Inflammatory macrophage (primary cell): ENCODE measurements at places on chromosomes 4 and X.

DNA sequence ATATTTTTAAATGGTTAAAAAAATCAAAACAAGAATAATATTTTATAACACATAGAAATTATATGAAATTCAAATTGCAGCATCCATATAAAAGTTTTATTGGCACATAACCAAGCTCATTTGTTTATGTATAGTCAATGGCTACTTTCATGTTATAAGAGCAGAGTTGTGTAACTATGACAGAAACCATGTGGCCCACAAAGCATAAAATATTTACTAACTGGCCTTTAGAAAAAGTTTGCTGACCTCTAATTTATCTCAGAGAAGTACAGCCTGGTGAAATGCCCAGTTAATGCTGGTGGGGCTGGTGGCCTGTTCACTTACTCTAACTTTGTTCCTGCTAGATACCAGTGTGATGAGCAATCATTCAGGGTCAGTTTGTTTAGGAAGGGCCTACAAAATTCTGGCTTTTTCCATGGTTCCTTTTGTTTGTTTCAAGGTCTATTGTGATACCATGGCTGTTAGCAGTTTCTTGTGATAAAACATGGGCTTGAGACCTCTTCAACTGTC lies 104.6 kb downstream of the PPP1R2C start:
- DNase-seq = no peak

DNA sequence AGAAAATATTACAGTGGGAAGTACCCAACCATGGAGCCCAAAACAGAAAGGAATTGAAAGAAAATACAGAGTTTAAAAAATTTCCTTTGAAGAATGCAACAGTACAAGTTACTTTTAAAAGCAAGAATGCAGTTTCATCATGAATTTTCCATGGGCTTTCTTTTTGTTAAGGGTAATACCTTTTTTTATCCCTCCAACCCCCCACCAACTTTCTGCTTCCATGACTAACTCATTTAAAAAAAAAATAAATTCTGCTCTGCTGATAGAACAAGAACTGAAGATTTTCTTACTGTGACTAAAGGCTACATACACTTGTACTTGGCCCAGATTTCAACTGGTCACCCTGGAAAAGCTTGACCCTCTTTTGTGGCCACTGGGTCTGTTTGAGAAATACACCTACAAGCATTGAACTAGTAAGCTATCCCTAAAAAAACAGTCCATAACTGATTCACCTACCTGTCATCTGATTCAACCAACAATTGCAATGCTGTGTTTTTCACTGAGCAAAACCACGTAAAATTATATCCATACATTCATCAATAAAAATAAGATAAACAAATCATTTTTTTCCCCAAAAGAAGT lies 214.2 kb downstream of the NSUN7 start:
- DNase-seq = no peak

DNA sequence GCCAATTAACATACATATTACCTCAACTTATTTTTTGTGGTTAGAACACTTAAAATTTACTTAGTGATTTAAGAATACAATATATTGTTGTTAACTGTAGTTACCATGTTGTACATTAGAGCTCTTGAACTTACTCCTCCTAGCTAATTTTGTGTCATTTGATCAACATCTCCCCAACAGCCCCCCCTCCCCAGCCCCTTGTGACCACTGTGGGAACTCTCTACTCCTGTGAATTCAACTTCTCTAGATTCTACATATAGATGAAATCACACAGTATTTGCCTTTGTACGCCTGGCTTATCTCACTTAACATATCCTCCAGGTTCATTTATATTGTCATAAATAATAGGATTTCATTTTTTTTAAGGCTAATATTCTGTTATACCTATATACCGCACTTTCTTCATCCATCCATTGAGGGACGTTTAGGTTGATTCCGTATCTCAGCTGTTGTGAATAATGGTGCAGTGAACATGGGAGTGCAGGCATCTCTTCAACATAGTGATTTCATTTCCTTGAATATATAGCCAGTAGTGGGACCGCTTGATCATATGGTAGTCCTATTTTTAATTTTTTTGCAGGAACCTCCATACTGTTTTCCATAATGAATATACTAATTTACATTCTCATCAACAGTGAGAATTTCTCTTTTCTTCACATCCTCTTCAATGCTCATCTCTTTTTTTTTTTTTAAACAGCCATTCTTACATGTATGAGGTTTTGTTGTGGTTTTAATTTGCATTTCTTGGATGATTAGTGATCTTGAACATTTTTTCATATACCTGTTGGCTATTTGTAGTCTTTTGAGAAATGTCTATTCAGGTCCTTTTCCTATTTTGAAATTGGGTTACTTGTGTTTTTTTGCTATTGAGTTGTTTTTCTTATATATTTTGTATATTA lies 66.8 kb downstream of the RAPGEF2 start:
- DNase-seq = no peak

DNA sequence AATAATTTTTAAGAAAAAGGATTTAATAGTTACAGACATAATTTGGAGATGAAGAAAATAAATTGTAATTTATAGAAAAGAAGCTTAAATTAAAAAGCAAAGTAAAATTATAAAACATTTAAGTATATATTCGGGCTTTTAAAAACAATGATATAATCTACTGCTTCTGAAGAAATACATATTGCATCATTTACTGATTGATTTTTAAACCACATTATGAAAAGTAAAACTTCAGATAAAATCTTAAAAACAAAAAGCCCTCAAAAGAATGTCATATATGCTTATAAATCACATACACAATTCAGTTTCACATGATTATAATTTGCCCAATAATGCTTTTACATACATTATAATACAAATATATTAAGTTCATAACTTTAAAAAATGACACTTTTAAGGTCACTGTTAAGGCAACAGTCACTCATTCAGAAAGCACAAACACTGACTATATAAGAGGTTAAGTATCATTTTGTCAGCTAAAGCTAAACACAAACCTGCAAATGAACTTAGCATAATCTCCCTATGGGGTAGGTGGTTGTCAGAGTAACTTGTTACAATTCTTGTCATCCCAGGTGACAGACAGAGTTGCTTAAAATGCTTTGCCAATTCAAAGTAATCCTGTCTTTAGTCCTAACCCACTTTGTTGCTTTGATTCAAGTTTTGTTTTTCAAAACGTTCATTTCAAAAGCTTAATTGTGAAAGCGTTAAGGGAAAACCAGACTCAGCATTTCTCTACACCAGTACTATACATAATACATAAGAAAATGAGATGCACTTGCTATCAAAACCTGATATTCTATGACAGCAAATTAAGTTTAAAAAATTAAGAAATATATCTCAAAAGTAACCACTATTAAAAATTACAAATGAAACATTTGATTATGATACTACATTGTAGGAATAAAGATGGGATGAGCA lies 90.6 kb upstream of the MAB21L2 start:
- no peak for DNase-seq

DNA sequence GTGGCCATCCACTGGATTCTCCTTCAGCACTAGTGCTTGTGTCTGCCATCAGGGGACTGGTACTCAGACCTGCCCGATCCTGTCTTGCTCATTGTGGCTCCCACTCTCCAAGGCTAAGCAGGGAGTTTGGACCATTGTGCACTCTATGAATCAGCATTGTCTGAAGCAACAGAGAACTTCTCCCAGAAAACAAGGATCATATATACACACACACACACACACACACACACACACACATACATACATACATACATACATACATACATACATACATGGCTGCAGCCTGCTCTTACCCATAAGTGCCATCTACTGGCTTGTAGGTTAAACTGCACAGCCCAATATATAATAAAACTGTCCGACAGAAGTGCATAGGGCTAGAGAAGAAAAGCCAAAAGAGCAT lies 345.3 kb upstream of the LCORL start:
- DNase-seq = peak; percentile 40
